ENCODE measurements at places on chromosomes 16 and 17.

DNA sequence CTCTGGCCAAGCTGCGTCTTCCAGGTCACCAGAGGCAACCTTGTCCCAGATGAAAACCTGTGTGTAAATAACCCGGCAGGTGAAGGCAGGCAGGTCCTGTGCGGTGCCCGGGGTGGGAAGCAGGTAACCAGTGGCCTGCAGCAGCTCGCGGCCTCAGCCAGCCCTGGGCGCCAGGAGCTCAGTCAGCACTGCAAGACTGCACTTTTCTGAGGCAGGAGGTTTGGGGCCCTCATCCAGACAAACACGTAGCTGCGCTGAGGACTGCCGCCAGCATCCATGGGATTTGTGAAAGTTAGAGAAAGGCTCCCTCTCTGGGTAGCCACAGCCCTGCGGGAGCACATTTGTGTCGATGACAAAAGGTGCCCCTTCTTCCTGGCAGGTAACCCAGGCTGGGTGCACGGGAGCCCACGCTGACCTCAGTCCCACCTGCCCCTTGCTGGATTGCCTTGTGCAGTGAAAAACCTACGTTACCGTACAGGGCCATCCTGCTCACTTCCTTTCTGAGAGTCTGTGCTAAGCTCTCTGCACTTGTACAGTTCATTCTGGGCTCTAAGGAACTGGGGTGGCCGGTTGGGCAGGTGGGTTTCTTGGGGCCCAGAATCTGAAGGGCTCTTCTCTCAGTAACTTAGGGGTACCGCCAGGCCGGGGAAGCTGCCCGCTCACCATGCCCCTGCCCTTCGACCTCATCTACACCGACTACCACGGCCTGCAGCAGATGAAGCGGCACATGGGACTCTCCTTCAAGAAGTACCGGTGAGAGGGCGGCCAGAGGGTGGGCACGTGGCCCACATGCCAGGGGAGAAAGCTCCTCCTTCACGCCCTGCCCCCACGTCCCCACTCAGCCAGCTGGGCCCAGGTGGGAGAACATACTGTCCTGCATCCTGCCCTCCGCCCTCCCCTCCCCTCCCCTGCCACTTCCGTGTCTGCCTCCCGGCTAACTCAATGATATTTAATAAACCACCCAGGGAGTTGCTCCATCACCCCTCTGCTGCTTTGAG lies 56.4 kb downstream of the MGAT5B start:
- no peak for DNase-seq

GRCh38 chr17:43070872-43071271 lies 45.8 kb downstream of the RND2 start:
- DNase-seq = no peak

DNA sequence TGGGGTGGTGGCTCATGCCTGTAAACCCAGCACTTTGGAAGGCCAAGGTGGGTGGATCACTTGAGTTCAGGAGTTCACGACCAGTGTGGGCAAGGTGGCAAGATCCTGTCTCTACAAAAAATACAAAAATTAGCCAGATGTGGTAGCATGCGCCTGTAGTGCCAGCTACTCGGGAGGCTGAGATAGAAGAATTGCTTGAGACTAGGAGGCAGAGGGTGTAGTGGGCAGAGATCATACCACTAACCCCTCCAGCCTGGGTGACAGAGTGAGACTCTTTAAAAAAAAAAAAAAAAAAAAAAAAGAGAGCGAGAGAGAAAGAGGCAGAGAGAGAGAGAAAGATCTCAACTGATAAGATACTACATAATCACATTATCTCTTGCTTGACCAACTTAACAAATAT lies 45.9 kb downstream of the KANSL1 start:
- DNase-seq = no peak

- DNase-seq = no peak
These were observed 10.1 kb downstream of the CA10 start for GRCh38 chr17:52148288-52148968.

DNA sequence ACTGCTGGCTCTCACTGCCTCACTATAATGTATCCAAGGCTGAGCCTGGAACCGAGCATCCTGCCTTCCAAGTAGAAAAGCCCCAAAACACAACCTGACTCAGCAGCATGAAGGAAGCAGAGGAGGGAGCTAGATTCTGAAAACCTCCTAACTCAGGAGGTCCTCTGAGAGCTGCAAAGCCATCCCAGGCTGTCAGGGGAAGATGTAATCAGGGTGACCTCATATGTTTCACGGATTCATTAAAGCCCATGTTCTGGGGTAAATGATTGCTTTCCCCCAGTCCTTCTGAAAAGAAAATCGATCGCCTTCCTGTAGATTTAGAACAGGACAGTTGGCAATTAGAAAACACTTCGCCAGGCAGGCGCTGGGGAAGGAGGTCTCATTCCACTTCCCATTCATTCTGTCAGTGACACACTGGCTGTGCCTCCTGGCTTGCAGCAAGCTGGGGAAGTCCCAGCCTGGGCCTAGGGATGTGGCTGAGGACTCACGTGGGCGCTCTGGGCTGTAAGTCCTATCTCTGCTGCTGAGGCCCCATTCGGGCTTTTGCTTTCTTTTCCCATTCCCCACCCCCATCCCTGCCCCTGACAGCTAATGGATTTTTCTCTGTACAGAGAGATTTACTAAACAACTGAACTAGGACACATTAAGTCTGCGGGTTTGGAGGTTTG lies 75.7 kb upstream of the TMEM132E start:
- no peak for DNase-seq

Data from CD4-positive, alpha-beta T cell treated with Interleukin-1 beta for 1 hour (primary cell).